Activated CD4-positive, alpha-beta T cell treated with anti-CD3 and anti-CD28 coated beads for 24 hours (primary cell): ENCODE measurements at places on chromosomes 7 and 10.

DNA sequence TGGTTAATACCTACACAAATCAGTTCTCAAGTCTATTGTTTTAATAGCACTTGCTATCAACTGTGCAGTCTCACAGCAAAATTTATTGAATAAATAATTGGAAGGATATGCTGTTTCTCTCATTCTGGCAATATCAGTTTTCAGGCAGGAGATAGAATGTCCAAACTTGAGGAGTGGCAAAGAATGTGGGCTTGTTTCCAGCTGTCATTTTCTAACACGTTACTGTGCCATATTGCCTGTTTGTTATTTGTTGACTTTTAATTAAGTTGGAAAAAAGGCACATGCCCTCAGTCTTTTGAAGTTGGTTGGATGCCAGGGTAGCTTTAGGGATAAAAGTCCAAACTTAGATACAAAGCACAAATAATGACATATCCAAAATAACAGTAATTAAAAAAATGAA, 52.2 kb downstream of the MAGI2 start:
- no peak for DNase-seq

DNA sequence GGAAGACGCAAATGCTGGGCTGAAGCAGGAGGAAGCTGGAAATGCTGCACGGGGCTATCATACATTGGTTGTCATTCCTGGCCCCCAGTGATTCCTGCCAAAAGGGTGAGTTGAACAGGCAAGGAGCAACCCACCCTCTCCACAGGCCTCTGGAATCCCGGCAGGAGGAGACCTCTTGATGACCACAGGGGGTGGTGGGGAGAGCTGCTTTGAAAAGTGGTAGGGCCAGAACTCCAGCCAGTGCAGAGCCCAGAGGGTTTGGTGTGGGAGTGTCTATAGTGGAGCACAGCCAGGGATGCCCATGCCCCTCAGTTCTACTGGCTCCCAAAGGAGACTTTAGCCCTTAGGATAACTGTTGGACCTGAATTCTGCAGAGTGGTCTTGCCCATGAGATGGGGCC, 89.2 kb downstream of the SAMD9 start:
- no peak for DNase-seq

DNA sequence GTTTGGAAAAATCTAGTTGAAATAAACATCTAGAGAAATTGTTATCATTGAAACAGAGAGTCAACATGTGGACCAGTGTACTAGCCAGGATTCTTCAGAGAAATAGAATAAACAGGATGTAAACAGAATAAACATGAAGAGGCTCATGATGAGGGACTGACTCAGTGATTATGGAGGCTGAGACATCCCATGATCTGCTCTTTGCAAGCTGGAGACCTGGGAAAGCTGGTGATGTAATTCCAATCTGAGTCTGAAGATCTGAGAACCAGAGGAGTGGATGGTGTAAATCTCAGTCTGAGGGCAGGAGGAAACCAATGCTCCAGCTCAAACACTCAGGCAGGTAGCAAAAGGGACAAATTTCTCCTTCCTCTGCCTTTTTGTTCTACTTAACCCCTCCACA, 62.9 kb upstream of the FAM180A start:
- no peak for DNase-seq

DNA sequence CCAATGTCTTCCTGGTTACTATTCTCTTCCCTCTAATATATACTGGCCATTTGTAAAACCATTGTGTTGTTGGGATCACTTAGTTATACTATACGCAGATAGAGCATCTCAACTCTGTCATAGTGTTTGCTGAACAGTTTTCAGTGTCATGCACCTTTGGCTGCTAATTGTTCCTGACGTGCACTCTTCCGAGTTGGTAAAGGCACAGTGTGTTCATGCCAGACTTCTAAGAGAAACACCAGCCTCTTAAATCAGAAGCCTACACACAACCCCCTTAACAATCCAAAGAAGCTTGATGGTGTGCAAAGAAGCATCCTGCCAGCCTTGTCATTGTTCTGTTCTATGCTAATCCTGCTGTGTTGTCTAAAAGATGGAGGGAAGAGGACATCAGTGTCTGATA, 131.1 kb downstream of the MAPK8 start:
- no peak for DNase-seq

- no peak for DNase-seq
These were observed 151.5 kb upstream of the PDE1C start for GRCh38 chr7:32221736-32222135.

DNA sequence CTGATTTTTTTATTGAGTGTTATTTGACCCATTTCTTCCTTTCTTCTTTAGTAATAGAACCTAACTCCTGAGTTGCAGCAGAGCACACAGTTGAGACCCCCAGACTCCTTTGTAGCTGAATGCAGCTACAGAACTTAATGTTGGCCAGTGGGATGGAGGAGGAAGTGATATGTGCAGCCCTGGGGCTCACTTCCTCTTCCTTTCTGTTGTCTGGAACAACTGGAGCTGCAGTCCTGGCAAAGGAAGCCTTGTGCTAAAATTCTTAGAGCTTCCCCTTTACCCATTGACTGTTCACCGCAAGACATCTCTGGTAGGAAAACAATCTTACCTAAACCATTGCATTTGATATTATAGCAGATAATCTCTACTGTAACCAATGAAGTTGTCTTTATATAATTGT, 86.6 kb downstream of the ITGB8 start:
- no peak for DNase-seq

GRCh38 chr10:4191354-4191753, 406.3 kb upstream of the KLF6 start:
- DNase-seq, result no peak

DNA sequence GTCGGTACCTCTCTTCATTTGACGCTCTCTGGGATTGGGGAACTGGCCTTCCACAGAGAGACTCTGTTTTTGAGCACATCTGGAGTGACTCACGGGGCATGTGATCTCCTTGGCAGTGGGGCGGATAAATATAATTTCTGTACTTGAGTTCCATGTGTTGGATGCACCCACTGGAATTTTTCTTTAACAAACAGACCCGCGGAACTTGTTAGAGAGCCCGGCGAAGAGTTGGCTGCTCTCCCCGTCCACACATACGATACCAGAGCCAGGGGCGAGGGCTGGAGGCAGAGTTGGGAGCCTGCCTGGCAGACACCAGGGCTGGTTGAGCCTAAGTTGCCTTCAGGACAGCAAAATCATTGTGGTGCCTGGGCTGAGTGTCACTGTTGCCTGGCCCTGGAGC, at the start of gene FAM180A:
Gene FAM180A, minus strand, starts transcription at position 44 of the 400 bp plus-strand sequence. CDS start 233 bp downstream, outside the sequence.
- DNase-seq, result no peak

DNA sequence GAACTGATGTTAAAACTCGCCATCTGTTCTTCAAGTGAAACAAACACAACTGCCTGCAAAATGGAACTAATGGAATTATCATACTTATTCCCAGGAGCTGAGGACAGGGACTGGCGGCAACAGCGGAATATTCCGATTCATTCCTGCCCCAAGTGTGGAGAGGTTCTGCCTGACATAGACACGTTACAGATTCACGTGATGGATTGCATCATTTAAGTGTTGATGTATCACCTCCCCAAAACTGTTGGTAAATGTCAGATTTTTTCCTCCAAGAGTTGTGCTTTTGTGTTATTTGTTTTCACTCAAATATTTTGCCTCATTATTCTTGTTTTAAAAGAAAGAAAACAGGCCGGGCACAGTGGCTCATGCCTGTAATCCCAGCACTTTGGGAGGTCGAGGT, 24.7 kb upstream of the MCM10 start:
- DNase-seq, result no peak

DNA sequence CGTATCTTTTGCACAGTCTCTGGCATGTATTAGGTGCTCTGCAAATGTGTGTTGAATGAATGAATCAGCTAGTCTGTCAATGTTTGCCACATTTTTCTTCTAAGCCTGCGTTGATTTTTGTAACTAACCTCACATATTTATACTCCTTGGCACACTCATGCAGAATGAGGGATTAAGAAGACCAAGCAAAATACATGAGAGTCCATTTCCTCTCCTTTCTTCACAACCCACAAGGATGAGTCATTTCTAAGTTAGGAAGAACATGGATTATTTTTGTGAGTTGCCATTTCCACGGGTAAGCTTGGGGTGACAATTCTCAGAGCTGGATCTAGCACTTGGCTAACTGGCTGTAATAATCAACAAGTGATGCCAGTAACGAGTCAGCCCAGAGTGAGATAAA, 158.8 kb downstream of the TWIST1 start:
- DNase-seq, result no peak

DNA sequence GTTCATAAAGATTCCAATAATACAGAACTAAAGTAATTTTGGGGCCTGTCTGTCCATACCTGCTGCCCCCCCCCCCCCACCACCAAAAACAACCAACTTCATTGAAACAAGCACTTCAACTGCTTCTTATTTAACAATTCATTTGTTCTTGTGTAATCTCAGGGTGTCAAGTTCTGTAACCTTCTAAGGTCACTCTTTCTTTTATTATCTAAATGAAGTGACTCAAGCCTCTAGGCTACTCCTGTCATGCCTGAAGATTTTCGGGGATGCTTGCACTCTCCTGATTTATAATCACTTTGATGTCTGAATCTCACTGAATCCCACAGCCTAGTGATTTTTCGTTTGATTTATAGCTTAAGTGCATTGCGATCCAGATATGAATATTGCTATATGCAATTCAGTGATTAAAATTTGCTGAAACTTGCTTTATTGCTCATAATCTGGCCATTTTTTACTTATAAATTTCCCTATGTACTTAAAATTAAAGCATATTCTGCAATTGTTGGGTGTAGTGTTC, 27.2 kb downstream of the GARIN1A start:
- DNase-seq, result no peak

DNA sequence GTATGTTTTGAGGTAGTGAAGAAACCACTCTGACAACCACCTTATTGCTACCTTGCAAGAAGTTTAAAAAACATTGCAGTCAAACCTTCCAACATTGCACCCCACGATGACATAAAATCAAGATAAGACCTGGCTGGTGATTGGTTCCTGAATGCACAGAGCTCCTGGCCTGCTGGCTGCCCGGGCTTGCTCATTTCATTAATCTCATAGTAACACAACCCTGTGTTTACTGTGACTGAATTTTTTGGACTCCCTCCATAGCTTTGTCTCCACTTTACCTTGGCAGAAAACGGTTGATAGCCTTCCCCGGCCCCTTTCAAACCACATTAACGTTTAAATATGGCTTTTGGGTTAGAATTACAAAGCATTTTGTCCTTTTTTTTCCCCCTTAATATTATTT, 27.5 kb downstream of the VWA2 start:
- no peak for DNase-seq

- DNase-seq, result no peak
These were observed 35.3 kb upstream of the BET1 start for GRCh38 chr7:94039368-94040035.

GRCh38 chr10:99770408-99771045, 11.9 kb upstream of the ABCC2 start:
- no peak for DNase-seq

GRCh38 chr10:129333706-129334105, 133.3 kb upstream of the MGMT start:
- DNase-seq, result no peak

DNA sequence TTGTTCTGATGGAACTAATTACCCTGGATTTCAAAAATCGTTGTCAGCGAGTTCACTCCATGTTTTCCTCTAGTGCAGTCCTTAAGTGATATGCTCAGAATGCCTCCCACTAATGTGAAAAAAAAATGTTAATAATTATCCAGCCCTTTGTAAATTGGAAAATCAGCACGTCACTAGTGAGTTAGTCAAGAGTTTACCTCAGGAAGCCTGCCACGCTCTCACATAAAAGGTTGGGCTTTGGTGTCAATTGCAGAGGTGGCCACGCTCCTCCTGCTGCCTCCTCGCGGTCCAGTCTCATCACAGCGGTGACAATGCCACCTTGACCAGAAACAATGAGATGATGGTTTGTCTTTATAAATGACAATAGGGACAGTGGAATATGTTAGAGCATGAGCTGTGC, 22.5 kb downstream of the UPP1 start:
- DNase-seq, result no peak

GRCh38 chr10:17693009-17693408, 49.1 kb downstream of the STAM start:
- no peak for DNase-seq

GRCh38 chr10:93503075-93503474, 6.7 kb downstream of the CEP55 start:
- no peak for DNase-seq

GRCh38 chr7:29401769-29402168, 161.9 kb upstream of the PRR15 start:
- DNase-seq, result no peak

- no peak for DNase-seq
These were observed 473.0 kb downstream of the PLXDC2 start for GRCh38 chr10:20289070-20289828.

GRCh38 chr7:128160296-128160695, 80.8 kb upstream of the LEP start:
- DNase-seq, result no peak

- no peak for DNase-seq
These were observed 7.3 kb downstream of the SMARCD3 start for GRCh38 chr7:151240942-151241754.

GRCh38 chr7:41994746-41995110, 242.3 kb downstream of the GLI3 start:
- DNase-seq, result no peak

DNA sequence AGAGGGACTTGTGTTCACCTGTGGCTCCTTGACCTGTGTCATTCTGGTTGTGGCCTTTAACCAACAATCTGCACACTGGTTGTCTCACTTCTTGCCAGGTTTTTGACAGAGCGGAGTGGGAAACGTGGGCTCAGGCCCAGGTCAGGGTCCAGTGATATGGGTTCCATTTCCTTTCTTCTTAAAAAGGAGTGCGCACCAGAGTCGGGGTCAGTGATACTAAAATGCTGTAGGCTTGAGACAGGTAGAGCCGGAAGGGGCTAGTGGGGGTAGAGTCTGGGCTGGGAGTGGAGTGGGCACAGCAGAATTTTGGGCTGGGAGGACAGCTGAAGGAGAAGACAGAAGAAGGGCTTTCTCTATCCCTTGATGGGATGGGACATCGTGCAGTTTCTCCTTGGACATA, 61.2 kb downstream of the SH2D4B start:
- no peak for DNase-seq

GRCh38 chr10:112953174-112954159, 3.4 kb downstream of the TCF7L2 start:
- DNase-seq, result no peak

- DNase-seq, result peak; percentile 18
These were observed 33.8 kb upstream of the ICA1 start for GRCh38 chr7:8295638-8296361.

DNA sequence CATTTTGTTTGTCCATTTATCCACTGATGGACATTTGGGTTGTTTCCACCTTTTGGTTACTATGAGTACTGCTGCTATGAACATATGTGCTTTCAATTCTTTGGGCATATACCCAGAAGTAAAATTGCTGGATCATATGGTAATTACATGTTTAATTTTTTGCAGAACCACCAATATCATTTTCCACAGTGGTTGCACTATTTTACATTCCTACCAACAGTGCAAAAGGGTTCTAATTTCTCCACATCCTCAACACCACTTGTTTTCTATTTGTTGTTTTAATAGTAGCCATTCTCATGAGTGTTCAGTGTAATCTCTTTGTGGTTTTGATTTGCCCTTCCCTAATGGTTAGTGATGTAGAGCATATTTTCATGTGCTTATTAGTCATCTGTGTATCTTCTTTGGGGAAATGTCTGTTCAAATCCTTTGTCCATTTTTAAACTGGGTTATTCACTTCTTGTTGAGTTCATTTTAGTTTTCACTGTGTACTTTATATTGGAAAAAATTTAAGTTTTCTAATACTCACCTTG, 101.9 kb downstream of the HIBADH start:
- DNase-seq, result no peak
